PC-3 (cell line): ENCODE measurements at places on chromosomes 7 and 10.

- DNase-seq, result no peak
- no peak overlapping the region for H3K4me3 ChIP-seq
- H3K4me1 ChIP-seq, result no peaks in the 10 kb centered on the region
- no peaks in the 10 kb centered on the region for H3K36me3 ChIP-seq
- H3K27me3 ChIP-seq, result peaks cover 79% of the 10 kb centered on the region
Observed at GRCh38 chr7:22055226-22055625, 109.5 kb upstream of the CDCA7L start.

DNA sequence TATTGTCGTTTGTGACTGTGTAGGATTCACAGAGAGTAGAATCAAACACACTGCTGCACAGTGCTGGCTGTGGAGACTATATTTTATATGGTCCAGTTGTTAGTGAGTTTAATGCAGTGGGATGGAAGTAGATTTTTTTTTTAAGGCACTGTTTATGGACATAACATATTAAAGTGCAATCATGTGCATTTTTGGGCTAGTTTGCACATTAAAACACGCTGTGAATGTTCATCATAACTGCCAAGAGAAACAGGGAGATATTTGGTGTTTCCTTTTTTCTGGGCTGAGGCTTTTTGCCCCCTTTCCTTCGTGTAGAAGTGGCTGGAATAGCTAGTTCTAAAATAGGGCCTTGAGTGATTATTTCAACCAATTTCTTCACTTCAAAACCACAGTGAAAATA lies 139.2 kb downstream of the MYOF start:
- H3K4me3 ChIP-seq, result no peak overlapping the region
- H3K27ac ChIP-seq, result no peak overlapping the region
- H3K27me3 ChIP-seq, result no peaks in the 10 kb centered on the region
- no peaks in the 10 kb centered on the region for H3K4me1 ChIP-seq
- H3K36me3 ChIP-seq, result peaks cover 72% of the 10 kb centered on the region
- DNase-seq, result no peak

DNA sequence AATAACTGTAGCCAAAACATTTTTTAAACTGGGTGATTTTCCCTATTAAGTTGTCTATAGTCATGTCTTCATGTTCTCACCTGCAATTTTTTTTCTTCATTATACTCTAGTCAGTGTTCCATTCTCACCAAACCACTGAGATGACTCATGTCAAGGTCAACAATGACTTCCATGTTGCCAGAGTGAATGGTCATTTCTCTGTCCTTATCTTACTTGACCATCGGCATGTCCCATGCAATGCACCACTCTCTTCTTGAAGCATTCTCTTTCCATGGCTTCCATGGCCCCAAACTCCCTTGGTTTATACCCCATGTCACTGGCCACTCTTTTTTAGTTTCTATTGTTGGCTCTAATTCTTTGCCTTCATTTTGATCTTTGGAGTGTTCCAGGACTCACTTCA lies 173.9 kb downstream of the PPP1R17 start:
- no peak overlapping the region for H3K4me3 ChIP-seq
- DNase-seq, result peak; percentile 79
- no peaks in the 10 kb centered on the region for H3K27me3 ChIP-seq
- no peaks in the 10 kb centered on the region for H3K36me3 ChIP-seq

GRCh38 chr10:27457261-27457945 lies 46.7 kb upstream of the RAB18 start:
- H3K27me3 ChIP-seq, result no peaks in the 10 kb centered on the region
- H3K27ac ChIP-seq, result no peak overlapping the region
- H3K4me1 ChIP-seq, result no peaks in the 10 kb centered on the region
- DNase-seq, result no peak
- H3K4me3 ChIP-seq, result no peak overlapping the region

DNA sequence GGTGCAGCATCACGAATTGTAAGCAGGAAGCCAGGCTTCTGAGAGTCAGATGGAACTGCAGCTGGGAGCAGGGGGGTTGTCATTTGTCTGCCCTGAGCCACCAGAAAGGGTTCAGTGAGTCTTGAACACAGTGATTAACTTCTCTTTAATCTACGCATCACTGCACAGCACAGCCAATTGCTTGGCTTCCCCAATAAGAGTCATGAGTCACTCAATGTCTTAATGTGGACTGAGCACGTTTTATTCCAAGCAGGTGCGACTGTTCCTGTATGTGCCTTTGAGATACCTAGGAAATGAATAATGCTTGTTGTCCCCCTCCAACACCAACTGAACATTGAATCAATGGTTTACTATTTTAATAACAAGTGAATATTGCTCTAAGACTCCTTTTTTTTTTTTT lies 26.0 kb upstream of the PLEKHA1 start:
- peak; percentile 48 for DNase-seq
- H3K4me1 ChIP-seq, result no peaks in the 10 kb centered on the region
- H3K36me3 ChIP-seq, result no peaks in the 10 kb centered on the region

GRCh38 chr7:2886900-2887299 lies 42.8 kb upstream of the GNA12 start:
- DNase-seq, result peak; percentile 75
- no peak overlapping the region for H3K4me3 ChIP-seq
- no peaks in the 10 kb centered on the region for H3K27me3 ChIP-seq
- peaks cover 3% of the 10 kb centered on the region; the same call in 1 of the 2 replicates for H3K4me1 ChIP-seq

- H3K27ac ChIP-seq, result no peak overlapping the region
- H3K4me3 ChIP-seq, result no peak overlapping the region
- no peaks in the 10 kb centered on the region for H3K27me3 ChIP-seq
- H3K4me1 ChIP-seq, result peaks cover 20% of the 10 kb centered on the region
- DNase-seq, result peak; percentile 55
Observed at GRCh38 chr7:77528368-77528767, 8.7 kb upstream of the PTPN12 start.

GRCh38 chr10:27388761-27389399 lies 115.2 kb upstream of the RAB18 start:
- no peak overlapping the region for H3K4me3 ChIP-seq
- DNase-seq, result no peak
- no peak overlapping the region for H3K27ac ChIP-seq
- peaks cover 30% of the 10 kb centered on the region for H3K4me1 ChIP-seq
- no peaks in the 10 kb centered on the region for H3K36me3 ChIP-seq

DNA sequence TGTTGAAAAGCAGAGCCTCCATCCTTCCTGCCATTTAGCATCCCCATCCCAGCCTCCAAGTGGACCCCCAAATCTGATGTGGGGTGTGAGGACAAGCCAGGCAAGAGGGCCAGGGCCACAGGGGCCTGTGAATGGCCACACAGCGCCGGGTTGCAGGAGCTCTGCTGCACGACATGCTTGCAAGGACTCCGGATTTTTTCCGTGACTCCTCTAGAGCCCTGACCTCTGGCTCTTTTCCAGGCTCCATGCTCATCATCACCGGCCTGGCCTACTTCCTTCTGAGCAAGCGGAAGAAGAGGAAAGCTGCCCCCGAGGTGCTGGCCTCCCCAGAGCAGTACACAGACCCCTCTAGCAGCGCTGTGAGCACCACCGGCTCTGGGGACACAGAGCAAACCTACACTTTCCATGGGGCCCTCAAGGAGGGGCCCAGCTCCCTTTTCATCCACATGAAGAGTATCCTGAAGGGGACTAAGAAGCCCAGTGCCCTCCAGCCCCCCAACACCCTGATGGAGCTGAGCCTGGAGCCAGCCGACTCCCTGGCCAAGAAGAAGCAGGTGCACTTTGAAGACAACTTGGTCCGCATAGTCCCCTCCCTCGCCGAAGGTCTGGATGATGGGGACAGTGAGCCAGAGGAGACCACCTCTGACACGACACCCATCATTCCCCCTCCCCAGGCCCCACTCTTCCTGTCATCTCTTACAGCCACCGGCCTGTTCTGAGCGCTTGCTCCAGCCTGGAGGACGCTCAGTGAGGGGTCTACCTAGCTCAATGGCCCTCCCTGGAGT lies 23.5 kb downstream of the TMEM72 start:
- no peak overlapping the region for H3K27ac ChIP-seq
- no peak for DNase-seq
- H3K4me3 ChIP-seq, result no peak overlapping the region
- no peaks in the 10 kb centered on the region for H3K36me3 ChIP-seq

GRCh38 chr7:83096065-83096580 lies 66.6 kb downstream of the PCLO start:
- H3K27ac ChIP-seq, result no peak overlapping the region
- H3K27me3 ChIP-seq, result no peaks in the 10 kb centered on the region
- DNase-seq, result no peak
- no peaks in the 10 kb centered on the region for H3K4me1 ChIP-seq
- no peaks in the 10 kb centered on the region for H3K36me3 ChIP-seq
- H3K4me3 ChIP-seq, result no peak overlapping the region

DNA sequence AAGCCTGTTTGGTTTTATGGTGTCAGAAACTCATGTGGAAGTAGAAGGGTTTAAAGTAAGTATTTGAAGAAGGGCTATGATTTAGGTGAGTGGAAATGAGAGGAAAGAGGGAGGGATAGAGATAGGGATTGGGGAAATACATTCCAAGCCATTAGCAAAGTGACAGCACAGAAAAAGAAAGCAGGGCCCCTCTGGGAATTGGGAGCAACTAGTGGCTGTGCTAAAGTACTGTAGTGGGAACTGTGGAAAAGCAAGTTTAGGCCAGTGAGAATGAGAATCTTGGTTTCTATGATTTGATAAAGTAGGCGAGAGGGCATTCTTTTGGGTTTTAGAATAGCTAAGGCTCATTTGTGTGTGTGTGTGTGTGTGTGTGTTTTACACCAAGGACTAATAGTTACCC lies 5.0 kb downstream of the PRKG1 start:
- H3K36me3 ChIP-seq, result no peaks in the 10 kb centered on the region
- peaks cover 8% of the 10 kb centered on the region for H3K4me1 ChIP-seq
- no peaks in the 10 kb centered on the region for H3K27me3 ChIP-seq

DNA sequence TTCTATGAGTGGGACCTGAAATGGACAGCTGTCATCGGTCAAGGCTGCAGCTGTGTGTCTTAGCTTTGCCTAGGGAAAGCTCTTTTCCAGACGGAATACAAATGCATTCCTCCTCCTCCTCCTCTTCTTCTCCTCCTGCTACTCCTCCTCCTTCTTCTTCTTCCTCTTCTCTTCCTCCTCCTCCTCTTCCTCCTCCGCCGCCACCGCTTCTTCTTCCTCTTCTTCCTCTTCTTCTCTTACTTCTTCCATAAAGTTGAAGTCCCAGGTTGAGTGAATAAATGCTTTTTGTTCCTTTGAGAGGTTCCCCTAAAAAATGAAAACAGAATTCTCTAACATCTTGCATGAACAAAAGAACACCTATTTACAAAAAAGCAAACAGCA lies 28.7 kb downstream of the KLF6 start:
- no peak overlapping the region for H3K4me3 ChIP-seq
- H3K4me1 ChIP-seq, result peaks cover 51% of the 10 kb centered on the region
- H3K27ac ChIP-seq, result peak overlapping the region; percentile 98
- no peak for DNase-seq
- no peaks in the 10 kb centered on the region for H3K36me3 ChIP-seq

GRCh38 chr7:65892161-65892560 lies 19.3 kb downstream of the VKORC1L1 start:
- no peaks in the 10 kb centered on the region for H3K4me1 ChIP-seq
- no peaks in the 10 kb centered on the region for H3K27me3 ChIP-seq
- no peak for DNase-seq
- H3K36me3 ChIP-seq, result no peaks in the 10 kb centered on the region; the same call in 1 of the 2 replicates

DNA sequence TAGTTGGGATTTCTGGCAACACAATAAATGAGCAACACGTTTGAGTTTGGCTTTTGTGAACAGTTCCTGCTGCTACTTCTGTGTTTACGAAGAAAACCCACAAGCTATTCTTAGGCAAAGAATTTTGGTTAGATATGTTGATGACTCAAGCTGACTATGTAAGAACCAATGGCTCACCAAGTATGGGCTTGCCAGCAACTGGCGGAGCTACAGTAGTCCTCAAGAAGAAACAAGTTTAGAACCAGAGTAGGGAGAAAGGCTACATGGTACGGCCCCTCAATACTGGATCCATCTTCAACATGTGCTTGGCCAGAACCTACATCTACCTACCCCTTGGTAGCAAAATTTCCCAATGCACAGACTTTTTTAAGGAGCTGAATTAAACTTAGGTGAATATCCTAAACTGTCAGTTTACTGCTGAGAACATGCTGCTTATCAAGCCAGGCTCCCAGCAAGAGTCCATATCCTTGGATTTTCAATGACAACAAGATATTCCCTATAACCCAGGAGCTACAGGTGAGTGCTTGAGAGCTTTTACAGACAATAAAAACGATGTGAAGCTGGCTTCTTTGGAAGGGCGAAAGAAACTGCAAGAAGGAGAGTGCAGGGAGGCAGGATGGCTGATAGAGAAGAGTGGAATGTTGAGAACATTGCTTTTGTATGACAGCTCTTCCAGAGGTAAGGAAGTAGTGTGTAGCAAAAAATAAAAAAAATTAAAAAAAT lies 74.3 kb upstream of the ASAH2 start:
- peak overlapping the region; percentile 36 for H3K4me3 ChIP-seq
- H3K27me3 ChIP-seq, result no peaks in the 10 kb centered on the region
- peak; percentile 100 for DNase-seq
- H3K27ac ChIP-seq, result peak overlapping the region; percentile 69
- H3K4me1 ChIP-seq, result peaks cover 42% of the 10 kb centered on the region
- H3K36me3 ChIP-seq, result no peaks in the 10 kb centered on the region

GRCh38 chr7:128206747-128207500 lies 34.2 kb upstream of the LEP start:
- H3K36me3 ChIP-seq, result no peaks in the 10 kb centered on the region
- DNase-seq, result no peak
- no peak overlapping the region for H3K27ac ChIP-seq
- H3K4me1 ChIP-seq, result peaks cover 11% of the 10 kb centered on the region; the same call in 1 of the 2 replicates

- H3K4me1 ChIP-seq, result peaks cover 12% of the 10 kb centered on the region
- H3K27ac ChIP-seq, result no peak overlapping the region
- no peak overlapping the region for H3K4me3 ChIP-seq
- H3K27me3 ChIP-seq, result no peaks in the 10 kb centered on the region
Observed at GRCh38 chr7:28986028-28986764, 28.1 kb upstream of the TRIL start.

DNA sequence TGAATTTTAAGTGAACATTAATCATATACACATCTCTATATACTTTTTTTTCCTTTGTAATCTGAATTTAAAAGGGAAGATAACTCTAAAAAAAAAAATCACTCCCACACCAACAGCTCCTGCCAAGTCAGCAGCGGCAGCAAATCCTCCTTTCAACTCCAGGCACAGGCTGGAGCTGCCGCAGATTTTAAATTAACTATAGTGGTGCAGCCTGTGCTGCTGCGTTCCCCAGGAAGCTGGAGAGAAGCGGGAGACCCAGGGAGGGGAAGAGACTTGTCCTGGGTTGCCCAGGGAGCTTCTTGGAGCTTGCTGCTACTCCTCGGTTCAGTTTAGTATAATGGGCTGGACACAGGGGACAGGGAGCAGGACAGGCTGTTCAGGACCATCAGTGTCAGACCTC lies 32.6 kb upstream of the HSPB1 start:
- no peaks in the 10 kb centered on the region for H3K4me1 ChIP-seq
- no peaks in the 10 kb centered on the region for H3K36me3 ChIP-seq
- DNase-seq, result no peak
- no peak overlapping the region for H3K4me3 ChIP-seq
- H3K27ac ChIP-seq, result no peak overlapping the region

- H3K27ac ChIP-seq, result no peak overlapping the region
- no peaks in the 10 kb centered on the region for H3K36me3 ChIP-seq
- H3K4me1 ChIP-seq, result no peaks in the 10 kb centered on the region
- H3K27me3 ChIP-seq, result no peaks in the 10 kb centered on the region
Observed at GRCh38 chr10:130400890-130401289, 264.7 kb downstream of the GLRX3 start.
